Foreskin fibroblast (primary cell): ENCODE measurements at places on chromosomes 3 and 15.

GRCh38 chr15:99345832-99346462, 94.7 kb downstream of the LRRC28 start:
- DNase-seq = no peak

DNA sequence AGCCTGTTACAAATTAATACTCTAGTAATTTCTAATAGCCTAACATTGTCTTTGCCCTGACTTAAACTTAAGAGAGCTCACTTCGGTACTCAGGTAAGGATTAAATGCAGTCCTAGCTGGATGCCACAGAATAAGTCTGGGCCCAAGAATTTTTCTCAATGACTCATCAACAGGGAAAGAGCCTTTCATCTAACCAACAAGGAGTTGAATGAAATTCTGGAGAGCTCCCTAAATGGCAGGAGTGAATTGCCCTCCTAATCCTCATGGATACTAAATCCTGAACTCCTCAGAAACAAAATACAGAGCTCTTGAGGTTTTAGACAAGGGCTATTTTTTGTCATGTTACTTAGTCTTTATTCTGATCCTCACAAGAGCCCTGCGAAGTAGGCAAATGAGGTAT, 159.5 kb downstream of the PLCH1 start:
- DNase-seq = peak; percentile 20

DNA sequence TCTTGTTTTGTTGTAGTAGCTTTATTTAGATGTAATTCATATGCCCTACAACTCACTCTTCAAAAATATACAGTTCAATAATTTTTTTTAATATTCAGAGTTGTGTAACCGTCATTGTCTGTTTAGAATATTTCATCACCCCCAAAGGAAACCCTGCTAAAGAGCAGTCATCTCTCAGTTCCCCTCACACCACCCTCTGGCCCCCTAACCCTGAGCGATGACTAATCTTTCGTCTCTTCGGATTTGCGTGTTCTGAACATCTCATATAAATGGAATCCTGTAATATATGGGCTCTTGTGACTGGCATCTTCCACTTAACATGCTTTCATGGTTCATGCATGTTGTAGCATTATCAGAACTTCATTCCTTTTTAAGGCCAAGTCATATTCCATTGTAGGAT, 183.8 kb downstream of the ATG7 start:
- DNase-seq = peak; percentile 87

DNA sequence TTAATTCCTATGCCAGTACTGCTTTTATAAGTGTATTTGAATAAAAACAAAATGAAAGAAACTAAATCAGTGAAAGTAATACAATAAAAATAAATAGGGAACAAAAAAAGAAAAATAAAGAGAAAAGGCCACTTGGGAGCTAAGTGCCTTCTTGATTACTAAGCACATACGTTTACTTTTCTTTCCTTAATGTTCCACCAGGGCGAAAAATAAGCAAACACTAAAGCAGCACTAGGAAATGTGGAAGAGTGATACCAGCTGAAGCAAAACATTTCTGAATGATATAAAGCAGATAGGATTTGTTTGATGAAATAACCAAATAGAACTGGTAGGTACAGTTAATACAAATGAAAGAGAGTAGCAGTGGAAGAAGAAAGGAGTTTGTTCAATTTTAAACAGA, 132.8 kb upstream of the ZPLD1 start:
- no peak for DNase-seq

DNA sequence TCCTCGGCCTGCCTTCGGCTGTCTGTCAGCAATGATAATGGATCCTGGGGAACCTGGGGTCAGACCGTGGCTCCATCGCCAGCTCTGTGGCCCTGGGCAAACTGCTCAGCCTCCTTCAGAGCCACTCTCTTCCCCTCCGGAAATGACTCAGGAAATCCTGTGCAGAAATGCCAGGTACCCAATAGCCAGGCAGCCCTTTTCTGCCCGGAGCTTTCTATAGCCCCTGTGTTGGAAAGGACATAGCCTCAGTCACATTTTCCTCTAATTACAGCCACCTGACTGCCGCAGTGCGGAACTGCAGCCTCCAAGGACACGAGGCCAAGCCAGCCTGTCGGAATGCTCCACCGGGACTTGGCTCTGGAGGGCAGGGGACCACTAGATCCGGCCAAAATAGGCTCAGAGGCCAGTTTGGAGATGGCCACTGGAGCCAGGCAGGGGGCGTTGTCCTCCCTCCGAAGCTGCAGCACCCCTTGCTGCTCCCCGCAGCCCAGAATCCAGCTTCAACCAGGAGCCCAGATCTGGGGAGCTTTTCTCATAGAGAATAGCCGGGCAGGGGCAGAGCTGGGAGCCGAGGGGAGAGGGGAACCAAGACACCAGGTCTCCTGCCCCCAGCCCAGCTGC, 11.6 kb upstream of the ZXDC start:
- DNase-seq = peak; percentile 19

GRCh38 chr3:135970506-135971116, 5.1 kb downstream of the PPP2R3A start:
- DNase-seq = peak; percentile 68

- no peak for DNase-seq
These were observed 94.5 kb upstream of the TBC1D5 start for GRCh38 chr3:17836919-17837318.

DNA sequence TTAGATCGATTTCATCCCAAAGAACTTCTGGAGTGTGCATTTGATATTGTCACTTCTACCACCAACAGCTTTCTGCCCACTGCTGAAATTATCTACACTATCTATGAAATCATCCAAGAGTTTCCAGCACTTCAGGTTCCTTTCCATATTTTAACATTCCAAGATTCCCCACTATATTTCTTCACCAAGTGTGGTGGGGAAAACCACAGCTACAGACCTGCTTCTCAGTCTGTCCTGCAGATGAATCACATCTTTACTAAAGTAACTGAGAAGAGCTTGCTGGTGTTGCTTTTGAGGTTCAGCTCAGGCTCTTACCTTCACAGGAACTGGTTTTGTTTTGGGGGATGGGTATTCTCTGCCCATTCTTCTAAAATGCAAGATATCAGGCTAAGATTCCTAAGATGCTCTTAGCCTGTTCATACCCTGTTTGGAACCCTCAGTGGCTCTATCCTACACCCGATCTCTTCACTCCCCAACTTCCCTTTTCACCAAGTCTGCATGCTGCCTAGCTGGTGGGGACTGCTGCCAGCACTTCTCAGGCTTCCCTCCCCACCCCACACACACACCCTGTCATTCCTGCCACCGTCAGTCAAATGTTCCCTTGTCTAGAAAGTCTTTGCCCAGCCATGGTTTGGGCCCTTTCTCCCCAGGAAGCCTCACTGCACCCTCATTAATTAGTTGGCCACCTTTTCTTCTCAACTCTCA, 30.8 kb downstream of the SRP14 start:
- DNase-seq = no peak

GRCh38 chr3:126526668-126527005, 2.7 kb downstream of the CHST13 start:
- no peak for DNase-seq

DNA sequence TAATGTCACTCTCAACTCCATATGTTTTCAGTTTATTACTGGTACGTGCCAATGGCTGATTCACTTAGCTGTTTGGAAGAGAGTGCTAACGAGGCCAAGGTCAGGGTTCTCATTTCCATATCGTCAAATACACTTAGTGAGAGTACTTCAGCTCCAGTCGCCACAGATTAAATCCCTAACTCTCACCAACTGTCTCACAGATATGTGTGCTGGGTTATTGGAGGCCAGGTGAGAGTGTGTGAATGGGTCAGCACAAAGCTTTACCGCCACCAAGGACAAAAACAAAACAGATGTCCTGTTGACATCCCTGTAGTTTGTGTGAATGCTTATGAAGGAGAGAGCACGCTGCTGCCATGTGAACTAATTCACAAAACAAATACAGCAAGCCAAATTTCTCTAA, 133.5 kb upstream of the TBL1XR1 start:
- peak; percentile 75 for DNase-seq

DNA sequence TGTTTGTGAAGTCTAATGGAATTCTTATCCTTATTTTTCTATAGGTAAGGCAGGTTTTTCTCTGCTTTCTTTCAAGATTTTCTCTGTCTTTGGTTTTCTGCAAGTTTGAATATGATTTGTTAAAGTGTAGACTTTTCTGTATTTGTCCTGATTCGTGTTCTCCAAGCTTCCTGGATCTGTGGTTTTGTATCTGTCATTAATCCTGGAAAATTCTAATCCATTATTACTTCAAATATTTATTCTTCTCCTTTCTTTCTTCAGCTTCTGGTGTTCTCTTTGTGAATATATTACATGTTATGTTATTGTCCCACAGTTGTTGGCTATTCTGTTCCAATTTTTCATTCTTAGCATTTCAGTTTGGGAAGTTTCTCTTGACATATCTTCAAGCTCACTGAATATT, 76.4 kb downstream of the PDCD6IP start:
- DNase-seq = no peak

DNA sequence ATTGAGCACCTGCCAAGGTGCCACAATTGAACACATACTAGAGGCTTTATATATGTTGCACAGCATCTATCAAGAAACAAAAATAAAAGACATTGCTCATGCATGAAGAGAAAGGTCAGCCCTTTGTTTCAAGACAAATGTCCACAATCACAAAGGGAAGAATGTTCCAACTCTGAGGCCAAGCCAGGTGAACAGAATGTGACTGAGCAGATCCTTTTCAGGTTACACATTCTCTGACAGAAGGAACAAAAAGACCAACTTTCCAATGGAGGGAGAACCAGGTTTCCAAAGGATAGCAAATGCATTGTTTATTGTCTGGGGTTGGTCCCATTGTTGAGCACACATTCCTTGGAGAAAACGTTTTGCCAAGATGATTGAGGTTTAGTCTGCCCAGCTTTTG, 50.2 kb upstream of the FAM174B start:
- DNase-seq = no peak

GRCh38 chr15:31270767-31271166, 55.9 kb upstream of the KLF13 start:
- DNase-seq = no peak

DNA sequence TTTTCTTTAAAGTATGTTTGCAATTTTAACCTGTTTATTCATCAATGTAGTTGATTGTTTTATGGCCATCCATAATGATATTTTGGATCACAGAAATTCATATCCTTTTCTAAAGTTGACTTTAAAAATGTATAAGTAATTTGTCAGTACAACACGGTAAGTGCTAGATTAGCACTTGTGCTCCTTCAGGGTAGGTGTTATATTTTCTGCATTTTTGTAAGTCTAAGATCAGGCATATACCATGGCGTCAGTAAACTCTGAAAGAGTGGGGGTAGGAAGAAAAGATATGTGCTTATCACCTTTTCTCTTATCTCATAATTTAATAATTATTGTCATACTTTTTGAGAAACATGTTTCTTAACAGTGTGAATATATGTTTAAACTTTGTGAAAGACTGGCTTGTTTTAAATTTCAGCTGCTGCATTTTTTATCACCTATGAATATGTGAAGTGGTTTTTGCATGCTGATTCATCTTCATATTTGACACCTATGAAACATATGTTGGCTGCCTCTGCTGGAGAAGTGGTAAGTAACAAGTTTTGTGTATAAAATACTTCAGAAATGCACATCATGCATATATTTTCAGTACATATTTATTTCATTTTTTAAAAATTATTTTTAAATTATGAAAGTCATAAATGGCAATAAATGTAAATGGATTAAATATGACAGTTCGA, 22.1 kb downstream of the SLC25A26 start:
- no peak for DNase-seq

DNA sequence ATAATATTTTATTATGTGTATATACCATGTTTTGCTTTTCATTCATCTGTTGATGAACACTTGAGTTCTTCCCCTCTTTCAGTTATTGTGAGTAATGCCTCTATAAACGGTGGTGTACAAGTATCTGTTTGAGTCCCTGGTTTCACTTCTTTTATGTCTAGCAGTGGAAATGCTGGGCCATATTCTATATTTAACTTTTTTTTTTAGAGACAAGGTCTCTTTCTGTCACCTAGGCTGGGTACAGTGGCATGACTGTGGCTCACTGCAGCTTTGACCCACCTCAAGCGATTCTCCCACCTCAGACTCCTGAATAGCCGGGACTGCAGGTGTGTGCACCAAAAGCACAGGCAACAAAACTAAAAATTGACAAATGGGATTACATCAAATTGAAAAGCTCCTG, 19.9 kb downstream of the GOLM2 start:
- DNase-seq = no peak

GRCh38 chr3:149414557-149415231, 37.2 kb upstream of the TM4SF1 start:
- peak; percentile 62 for DNase-seq

- DNase-seq = no peak
These were observed 105.5 kb downstream of the BDH1 start for GRCh38 chr3:197450308-197450707.

DNA sequence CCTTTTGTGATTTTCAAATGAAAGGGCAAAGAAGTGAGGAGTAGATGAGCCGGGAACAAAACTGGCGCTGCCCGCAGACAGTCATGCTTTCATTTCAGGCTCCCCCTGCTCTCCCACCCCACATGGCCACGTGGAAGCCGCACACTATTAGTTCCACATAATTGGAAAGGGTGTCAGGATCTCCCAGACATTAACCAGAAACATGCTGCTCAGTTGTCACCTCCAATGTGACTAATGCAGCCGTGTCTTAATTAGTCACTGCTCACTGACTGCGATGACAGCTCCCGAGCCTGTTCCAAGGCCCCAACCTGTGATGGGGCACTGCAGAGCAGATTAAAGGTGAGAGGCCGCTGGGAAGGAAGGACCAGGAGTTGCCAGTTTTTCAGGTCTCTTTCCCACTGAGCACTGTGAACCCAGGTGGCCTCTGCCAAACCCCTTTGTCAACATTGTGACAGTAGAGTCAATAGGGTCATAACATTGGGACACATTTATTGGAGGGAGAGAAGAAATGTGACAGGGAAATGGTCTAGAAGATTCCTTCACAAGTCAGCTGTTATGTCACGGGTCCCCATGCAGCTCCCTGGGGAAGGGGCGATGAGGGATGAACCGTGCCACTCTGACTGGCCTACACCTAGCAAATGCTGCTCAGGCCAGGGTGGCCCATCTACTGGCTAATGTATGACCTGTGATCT, 38.6 kb upstream of the SFMBT1 start:
- DNase-seq = peak; percentile 54
